ENCODE measurements at places on chromosomes 6 and 20. TPM values are rescaled to one million over a fixed set of nuclear protein-coding genes. Genes with fewer than 3 reads are reported as not detected.
A peak's percentile ranks its signal among the peaks of the same experiment; 100 is the strongest.

The HAO1 gene
- total RNA-seq = not detected

The KIAA0408 gene
- total RNA-seq = 6.5 TPM

The BANF2 gene
- not detected for total RNA-seq

The FAM83C gene
- total RNA-seq = not detected

The THBS2 gene
- total RNA-seq = not detected

The ZSCAN26 gene
- 6.0 TPM for total RNA-seq

The SLC32A1 gene
- not detected for total RNA-seq

The DEFB116 gene
- not detected for total RNA-seq

The CDC5L gene
- 24.3 TPM for total RNA-seq

- peak; percentile 44 for DNase-seq
Observed at GRCh38 chr20:35523298-35523888, 6.1 kb downstream of the C20orf173 start.

DNA sequence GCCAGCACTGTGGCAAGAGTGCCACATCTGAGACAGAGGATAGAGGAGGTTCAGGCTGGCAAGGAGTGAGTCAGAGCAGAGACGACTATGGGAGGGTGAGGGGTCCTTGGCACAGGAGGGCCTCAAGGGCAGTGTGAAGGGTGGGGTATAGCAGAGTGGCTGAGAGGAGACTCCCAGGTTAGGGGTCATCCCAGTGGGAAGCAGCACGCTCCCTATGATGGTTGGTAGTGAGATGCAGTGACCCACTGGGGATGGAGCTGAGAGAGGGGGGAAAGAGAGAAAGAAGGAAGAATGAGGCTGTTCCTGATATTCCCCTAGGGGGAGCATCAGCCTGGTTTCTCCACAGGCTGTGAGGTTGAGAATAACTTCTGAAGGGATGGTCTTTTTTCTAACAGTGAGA is 97.3 kb downstream of the INSM1 start:
- no peak for DNase-seq

- no peak for DNase-seq
Observed at GRCh38 chr6:129517288-129517687, 192.7 kb downstream of the ARHGAP18 start.

DNA sequence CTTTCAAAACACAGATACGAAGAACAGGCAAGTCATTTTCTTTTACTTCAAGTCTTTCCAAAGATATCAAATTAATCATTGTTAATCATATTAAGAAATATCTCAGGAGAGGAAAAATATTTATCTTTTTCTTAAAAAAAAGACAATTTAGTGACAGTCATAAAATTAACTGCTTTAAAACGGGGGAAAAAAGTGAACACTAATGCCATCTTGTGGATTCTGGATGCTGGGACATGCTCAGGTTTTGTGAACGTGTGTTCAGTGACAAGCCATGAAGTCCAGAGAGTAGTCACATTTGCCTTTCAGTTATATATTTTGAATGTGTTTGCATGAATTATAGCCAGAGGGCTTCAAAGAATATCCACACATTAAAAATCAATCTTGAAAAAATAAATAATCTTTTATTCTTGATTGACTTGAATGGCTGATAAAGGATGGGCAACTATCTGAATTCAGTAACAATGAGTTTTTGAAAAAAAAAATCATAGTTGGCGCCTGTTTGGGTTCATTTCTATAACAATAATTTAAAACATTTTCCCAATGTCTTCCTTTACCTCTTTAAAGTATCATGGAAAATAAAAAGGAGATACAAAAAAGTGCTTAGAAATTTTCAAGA is 74.7 kb upstream of the NOX3 start:
- DNase-seq = peak; percentile 21

DNA sequence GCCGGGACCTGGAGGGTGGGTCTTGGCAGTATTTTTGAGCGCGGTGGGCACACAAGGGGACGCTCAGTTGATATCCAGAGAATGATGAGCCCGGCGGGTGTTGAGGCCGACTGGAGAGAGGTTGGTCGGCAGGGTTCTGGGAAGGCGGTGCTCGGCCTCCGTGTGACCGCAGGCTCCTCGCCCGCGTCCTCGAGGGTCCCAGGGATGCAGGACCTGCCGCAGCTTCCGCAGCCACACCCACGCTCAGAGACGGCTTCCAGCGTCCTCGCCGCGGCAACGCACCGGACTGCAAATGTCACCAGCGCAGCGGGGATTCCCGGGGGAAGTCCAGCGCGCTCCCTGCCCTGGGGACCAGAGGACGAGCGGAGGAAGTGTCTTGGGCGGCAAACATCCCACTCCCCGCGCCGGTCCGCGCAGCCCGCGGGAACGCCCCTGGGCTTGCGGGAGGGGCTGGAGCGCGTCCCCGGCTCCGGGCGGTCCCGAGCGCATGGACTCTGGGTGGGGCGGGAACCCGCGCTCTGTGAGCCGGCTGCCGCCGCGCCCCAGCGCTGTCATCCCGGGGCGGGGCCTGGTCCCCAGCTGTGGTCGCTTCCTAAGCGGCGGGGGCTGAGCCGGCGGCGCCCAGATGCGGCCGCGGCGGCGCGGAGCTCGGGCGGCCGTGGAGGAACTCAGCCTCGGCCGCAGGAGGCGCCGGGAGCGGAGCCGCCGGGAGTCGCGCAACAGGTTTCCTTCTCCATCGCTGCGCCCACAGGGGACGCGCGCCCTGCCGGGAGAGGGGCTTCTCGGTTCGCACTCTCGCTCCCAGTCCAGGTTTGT is at the start of gene STX11:
Gene STX11, plus strand, starts transcription at position 624 of the 816 bp plus-strand sequence. CDS start 36,111 bp downstream, outside the sequence.
- DNase-seq = peak; percentile 88

DNA sequence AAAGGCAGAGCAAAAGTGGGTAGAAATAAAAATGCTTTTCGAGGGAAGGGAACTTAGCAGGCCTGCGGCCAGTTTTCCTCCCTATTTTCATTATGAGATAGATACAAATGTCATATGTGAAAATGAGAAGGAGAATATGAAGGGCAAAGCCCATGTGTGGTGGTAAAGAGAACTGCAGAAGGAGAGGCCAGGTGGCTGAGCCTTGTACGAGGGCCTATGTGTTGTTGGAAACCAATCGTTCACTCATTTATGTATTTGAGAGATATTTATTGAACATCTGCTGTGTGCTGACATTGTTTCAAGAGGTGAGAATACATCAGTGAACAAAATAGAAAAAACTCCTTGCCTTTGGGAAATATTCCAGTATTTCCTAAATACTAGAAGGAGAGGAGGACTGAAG is 147.7 kb downstream of the SH3BGRL2 start:
- DNase-seq = no peak

DNA sequence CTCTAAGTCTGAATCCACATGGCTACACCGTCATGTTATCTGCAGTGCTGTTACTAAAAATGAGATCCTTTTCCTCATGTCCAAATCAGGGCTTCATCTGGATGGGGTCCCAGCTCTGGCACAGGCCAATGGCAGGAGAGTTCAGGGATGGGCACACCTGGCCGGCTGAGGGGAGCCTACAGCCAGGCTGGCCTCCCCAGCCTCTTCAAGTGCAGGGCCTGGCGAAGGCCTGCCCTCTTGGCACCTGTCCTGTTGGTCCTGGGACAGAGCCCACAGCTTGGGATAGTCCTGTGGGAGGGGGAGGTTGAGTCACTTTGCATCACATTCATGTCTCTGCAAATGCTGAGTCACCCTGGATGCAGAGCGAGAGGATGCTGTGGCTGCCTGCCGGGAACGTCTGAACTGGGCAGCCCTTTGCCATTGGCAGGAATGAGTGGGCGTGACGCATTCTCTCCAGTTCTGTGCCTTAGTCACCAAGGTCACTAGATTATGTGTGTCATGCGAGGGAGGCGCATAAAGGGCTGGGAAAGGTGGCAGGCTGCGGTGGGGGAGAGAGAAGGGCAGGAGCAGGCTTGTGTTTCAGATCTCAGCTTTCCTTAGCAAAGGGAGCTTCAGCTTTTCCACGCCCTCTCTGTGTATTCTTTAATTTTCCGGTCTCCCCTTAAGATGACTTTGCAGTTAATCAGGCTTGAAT is 223.2 kb upstream of the ECI2 start:
- DNase-seq = peak; percentile 80

GRCh38 chr20:21622097-21622857 is 83.2 kb upstream of the PAX1 start:
- DNase-seq = no peak

DNA sequence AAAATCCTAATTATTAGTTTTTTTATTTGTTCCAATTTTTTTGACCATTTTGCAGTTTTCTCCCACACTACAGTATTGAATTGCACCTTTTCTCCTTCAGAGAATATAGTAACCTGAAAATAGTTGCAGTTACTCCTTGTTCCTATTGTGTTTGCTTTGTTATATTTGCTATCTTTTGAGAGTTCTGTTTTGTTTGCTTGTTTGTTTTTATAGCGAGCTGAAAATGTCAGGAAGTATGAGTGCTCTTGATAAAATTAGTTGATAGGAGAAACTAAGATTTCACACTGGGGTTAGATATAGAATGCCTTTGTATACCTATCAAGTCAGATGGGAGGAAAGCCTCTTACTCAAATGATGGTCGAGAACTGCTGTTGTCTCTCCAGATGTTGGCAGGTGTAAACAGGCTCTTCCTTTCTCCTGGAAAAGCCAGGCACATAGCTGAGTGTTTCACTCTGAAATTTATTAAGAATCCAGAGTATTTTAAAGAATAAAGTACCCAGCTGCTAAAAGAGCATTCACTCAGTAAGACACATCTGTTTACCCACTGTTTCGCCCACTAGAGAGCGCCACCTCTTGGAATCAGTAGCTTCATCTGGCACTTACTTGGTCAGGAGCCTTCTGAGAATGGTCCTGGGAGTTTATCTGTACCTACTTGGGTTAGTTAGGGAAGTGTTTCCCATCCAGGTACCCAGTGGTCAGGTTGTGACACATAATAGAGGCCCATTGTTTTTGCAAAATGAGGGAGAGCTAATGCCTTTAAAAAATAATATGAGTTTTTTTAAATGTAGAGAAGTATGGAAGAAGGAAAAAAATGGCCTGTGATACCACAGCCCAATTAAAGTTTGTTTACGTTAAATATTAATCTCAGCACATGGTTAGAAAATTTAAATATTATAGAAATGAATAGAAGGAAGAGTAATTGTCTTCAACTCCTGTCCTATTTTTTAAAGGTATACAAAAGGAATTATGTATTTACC is 11.2 kb downstream of the NT5DC1 start:
- peak; percentile 47 for DNase-seq

DNA sequence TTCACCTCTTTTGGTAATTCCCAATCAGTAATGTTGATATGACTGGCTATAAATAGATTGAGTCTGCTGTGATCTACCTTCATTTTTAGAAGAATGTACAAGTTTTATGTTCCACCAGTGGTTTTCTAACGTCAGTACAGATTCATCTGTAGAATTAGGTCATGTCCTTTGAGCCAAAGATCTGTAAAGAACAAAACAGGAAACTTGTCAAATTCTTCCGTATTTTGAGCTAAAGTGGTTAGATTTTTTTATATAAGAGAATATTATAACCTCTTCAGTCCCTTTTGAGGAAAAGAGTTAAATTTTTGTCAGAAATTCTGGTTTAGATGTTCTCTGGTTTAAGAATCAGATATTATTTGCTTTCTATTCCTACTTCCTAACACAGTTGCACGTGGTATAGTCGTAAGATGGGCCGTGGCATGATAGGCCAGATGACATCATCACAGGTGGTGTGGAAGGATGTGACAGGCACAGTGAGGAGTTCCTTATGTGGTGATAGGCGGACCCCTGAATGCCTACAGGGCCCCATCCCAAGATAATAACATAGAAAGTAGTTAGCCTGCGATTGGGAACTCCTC is 62.3 kb downstream of the SNX9 start:
- peak; percentile 75 for DNase-seq

DNA sequence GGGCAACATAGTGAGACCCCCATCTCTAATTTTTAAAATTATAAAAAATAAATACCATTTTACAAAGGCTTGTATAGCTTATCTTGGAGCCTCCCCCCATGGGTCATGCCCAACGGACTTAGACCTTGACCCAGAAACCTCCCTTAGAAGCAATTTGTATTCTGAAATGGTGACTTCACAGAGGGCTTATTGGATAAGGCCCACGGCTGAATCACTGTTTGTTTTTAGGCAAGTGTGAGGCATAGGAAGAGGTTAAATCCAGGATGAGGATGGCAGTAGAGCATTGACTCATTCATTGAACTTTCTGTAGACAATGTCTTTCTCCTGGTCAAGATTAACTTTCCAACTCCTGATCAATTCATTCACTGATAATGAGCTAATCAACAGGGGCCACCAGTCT is 6.2 kb upstream of the SNAI1 start:
- no peak for DNase-seq

GRCh38 chr20:50980851-50981713 is 22.5 kb downstream of the MOCS3 start:
- peak; percentile 72 for DNase-seq
